Upper lobe of right lung (tissue), 1 donor: ENCODE measurements at places on chromosomes 1 and 21. TPM values are rescaled to one million over a fixed set of nuclear protein-coding genes. Genes with fewer than 3 reads are reported as not detected.

DNA sequence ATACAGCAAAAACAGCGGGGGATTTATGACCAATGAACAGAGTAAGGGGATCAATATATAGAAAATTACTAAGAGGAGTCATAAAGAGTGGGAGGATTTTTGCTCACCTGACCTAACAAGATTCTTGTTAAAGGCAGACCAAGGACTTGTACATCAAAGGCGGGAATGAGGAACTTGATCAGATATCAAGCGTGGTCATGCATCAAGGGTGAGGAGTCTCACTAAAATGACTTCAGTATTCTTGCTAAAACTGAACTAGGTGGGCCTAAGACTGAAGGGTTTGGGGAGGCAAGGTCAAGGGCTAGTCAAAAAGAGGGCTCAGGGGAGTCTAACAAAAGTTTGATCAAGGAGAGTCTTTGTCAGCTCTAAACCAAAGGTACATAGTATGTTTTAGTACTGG lies 2.1 kb downstream of the MOV10 start:
- DNase-seq = no peak

SPRR2F gene
- not detected for total RNA-seq

- DNase-seq = peak; percentile 81
These were observed 27.7 kb downstream of the STYXL2 start for GRCh38 chr1:167121375-167122120.

PRR9 gene
- not detected for total RNA-seq

- no peak for DNase-seq
These were observed 497.8 kb downstream of the TTLL7 start for GRCh38 chr1:83500987-83501591.

DNA sequence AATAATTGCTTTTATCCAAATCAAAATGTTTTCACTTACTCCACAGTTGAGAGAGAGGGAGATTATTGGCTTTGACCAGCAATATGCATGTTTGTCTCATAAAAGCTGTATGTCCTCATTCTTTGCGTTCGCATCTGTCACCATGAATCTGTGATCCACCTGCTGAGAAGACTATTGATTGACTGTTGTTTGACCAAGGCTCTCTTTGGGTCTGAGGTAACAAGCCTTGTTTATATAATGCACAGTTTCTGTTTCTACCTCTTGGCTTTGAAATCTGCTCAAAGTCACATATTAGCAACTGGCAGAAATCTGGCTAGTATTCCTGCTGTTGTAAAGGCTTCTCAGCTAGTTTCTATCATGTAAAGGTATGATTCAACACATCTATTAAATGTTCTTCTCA lies 157.0 kb downstream of the LYPLAL1 start:
- DNase-seq = no peak

PHACTR4 gene
- 43.2 TPM for total RNA-seq

DNA sequence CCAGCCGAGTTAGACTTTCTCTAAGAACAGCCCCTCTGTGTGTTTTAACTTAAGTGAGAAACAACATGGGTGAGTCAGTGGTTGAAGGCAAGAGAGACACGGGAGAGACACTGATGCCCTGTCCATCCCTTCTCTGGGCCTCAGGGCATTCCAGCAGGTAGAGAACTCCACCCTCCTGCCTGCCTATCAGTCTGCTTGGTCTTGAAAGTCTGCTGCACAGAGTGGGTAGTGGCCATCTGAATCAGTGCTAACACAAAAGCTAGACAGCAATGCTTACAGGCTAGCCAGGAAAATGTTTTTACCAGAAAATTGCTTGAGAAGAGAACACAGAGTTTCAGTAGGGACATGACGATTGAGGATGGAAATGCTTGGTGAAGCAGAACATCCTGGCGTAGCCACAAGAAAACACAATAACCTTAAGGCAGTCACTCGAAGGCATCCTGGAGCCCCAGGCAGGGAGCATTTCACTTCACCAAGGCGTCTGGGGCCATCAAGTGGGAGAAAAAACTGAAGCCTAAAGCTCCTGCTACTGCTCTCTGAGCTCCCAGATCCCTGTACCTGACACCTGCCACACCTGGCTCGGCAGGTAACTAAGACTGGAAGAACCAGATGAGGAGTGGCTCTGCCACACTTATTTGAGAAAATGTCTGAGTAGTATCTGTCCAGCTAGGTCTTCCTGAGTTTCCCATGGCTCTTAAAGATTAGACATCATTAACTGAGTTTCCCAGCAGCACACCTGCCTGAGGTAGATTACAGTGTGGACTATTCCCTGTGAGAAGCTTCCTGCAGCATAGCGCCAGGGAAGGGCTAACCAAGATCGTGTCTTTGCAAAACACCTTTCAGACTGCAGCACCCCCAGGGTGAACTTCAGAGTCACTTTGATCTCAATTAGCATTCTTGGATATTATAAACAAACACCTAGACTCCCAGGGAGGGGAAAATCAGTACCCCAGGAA lies 18.1 kb upstream of the LBR start:
- peak; percentile 34 for DNase-seq

DNA sequence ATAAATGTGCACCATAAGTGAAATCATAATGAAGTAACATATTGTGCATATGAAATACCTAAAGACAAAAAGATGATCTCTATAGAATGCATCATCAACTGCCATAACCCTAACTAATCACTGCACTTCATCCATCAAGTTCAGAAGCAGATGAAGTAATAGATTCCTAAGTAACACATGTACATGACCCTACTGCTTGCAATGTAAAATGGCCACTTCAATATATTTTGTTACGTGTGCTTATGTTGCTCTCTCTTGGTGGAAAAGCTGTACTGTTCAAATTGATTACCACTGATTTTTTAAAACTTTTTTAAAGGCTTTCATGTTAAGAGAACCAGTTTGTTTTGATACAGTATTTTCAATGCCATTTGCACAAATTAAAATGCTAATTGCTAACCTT lies 141.8 kb downstream of the TTLL7 start:
- DNase-seq = no peak

VSIG8 gene
- total RNA-seq = not detected

DNA sequence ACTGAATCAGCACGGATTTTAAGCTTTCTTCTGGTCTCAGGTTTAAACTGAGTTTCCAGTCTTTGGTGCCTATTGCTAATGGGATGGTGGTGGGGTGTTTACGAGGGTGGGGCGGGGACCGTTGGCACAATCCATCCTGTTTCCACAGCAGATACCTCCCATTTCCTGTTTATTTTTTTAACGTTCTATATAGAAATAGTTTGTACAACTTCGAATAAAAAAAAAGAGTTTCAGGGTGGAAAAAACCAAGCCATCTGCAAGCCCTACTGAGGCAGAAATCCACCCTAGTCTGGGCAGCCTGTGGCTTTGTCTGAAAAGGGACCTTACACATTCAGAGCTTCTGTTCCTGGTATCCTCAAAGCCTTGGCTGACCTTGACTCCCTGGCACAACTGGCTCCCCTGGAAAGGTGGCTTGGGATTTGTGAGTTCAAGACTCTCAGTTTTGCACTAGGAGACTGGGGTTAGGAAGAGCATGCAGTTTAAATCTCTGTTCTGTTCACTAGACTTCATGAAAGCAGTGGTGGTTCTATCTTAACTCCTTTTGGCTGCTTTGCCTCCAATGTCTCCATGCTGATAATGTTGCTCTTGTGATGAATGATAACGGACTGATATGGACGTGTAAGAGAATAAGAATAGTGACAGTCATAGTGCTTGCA lies 46.7 kb downstream of the VANGL2 start:
- no peak for DNase-seq

OR2T2 gene
- total RNA-seq = not detected

- no peak for DNase-seq
These were observed 182.0 kb downstream of the DYRK1A start for GRCh38 chr21:37548521-37548981.

DNASE2B gene
- total RNA-seq = 21.7 TPM

DNA sequence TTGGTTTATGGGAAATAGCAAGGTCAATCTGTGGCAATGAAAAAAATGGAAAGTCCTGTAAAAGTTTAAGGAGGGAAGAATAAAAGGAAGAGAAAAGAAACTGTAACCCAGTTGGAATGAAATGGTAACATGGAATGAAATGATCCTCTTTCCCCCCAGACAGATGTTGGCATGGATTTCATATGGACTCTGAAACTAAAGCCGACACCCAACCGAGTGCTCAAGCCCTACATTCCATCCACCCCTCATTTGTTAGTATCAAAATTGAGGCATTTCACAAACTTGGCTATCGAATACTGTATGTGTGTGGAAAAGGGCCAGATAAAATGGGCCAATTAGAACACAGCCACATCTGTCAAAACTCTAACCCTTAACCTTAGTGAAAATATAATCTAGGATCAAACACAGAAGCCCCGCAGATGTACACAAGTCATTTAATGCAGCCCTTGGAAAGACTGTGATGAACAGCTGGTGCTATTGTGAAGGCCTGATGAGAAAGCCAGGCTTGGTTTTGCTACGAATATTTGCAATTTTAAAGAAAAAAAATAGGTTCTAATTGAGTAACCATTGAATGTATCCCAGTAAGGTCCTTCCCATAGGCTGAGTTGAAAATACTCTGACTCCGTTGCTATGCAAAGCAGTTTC lies 72.6 kb upstream of the RGL1 start:
- DNase-seq = no peak
